ENCODE measurements at places on chromosomes 13 and 19.
A peak's percentile ranks its signal among the peaks of the same experiment; 100 is the strongest.

DNA sequence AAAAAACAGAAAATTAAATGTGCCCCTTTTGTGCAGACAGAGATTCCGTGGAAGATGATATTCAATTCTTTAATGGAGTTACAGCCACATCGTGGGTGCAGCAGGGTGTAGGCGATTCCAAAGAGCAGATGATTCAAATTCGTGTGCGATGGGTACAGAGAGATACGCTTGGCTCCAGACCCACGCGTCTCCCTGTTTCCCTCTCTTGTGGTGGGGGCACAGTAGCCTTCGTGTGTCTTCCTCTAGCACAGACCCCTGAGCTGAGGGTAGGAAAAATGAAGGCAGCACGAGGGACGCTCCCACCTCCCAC lies 4.8 kb downstream of the TSPAN16 start:
- DNase-seq: no peak

- DNase-seq: peak; percentile 67
Observed at GRCh38 chr13:21675095-21675991, 4.5 kb downstream of the FGF9 start.

- no peak for DNase-seq
Observed at GRCh38 chr19:16429066-16429758, 42.6 kb downstream of the EPS15L1 start.

GRCh38 chr13:74868049-74868448 lies 613.9 kb downstream of the TBC1D4 start:
- DNase-seq: no peak

DNA sequence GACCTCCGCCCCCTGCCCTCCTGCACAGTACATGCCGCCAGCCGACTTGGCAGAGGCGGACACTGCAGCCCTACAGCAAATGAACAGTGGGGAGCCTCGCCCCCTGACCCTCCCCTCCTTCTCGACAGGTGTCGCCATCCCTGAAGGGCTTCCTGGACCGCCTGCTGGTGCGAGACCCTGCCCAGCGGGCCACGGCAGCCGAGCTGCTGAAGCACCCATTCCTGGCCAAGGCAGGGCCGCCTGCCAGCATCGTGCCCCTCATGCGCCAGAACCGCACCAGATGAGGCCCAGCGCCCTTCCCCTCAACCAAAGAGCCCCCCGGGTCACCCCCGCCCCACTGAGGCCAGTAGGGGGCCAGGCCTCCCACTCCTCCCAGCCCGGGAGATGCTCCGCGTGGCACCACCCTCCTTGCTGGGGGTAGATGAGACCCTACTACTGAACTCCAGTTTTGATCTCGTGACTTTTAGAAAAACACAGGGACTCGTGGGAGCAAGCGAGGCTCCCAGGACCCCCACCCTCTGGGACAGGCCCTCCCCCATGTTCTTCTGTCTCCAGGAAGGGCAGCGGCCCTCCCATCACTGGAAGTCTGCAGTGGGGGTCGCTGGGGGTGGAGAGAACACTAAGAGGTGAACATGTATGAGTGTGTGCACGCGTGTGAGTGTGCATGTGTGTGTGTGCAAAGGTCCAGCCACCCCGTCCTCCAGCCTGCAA lies 18.3 kb upstream of the NCCRP1 start:
- DNase-seq: no peak

DNA sequence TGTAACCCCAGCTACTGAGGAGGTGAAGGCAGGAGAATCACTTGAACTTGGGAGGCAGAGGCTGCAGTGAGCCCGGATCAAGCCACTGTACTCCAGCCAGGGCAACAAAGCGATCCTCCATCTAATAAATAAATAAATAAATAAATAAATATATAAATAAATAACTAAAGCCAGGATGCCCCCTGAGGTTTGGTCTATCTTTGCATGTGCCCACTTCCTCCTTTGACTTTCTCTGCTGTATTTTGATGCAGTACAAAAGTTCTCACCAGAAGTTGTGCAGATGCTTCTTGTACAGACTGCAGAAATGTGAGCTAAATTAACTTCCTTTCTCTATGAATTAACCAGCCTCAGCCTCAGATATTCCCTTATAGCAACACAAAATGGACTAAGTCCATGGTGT lies 6.5 kb upstream of the N4BP2L2 start:
- no peak for DNase-seq

GRCh38 chr19:44653977-44654774 lies 10.5 kb downstream of the PVR start:
- DNase-seq: peak; percentile 81

- DNase-seq: no peak
Observed at GRCh38 chr19:39263912-39264305, 4.3 kb upstream of the IFNL2 start.

- no peak for DNase-seq
Observed at GRCh38 chr19:2413629-2414028, 13.8 kb downstream of the TIMM13 start.

GRCh38 chr13:43370842-43371241 lies 347.5 kb downstream of the DNAJC15 start:
- DNase-seq: no peak
